ENCODE measurements at places on chromosomes 1 and 21.

DNA sequence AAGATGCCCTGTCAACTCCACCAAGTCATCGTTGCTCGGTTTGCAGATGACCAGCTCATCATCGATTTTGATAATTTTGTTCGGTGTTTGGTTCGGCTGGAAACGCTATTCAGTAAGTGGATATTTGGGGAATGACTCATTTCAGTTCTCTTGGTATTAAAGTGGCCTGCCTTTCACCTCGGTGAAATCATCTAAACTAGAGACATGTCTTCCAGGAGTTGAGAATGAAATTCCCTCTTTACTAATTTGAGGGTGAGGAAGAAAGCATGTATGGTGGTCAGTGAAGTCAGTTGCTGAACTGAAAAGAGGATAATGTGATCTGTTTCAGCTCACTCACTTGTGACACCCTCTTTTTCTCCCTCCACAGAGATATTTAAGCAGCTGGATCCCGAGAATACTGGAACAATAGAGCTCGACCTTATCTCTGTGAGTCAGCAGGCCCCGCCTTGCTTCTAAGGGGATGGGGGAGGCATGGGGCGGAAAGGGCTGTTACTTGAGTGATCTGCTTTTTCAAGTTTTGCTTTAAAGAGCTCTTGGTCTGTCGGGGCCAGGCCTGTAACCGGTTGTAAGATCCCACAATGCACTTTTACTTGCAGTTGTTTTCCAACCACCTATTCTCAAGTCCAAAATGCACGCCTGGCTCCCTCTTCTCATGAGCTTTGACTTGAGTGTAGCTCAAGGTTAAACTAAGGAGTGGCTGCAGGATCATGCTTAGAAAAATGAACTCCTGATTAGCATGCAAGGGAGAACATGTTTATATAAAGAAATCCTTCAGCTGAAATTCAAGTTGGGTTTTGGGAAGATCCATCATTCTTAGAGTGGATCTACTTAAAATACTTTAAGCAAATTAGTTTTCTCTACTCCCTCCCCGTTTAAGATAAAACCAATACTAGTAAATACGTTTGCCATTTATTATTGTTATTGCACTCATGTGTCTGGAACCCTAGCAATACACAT, 59.8 kb downstream of the CAPN2 start:
- peaks cover 80% of the 10 kb centered on the region for H3K36me3 ChIP-seq
- H3K4me3 ChIP-seq: no peak overlapping the region
- DNase-seq: peak; percentile 89
- no peaks in the 10 kb centered on the region for H3K27me3 ChIP-seq
- H3K4me1 ChIP-seq: peaks cover 61% of the 10 kb centered on the region
- peak overlapping the region; percentile 71 for H3K27ac ChIP-seq

- no peaks in the 10 kb centered on the region for H3K4me1 ChIP-seq
- H3K27ac ChIP-seq: no peak overlapping the region
- no peaks in the 10 kb centered on the region for H3K27me3 ChIP-seq
Measured at GRCh38 chr1:207971331-207972219, 60.6 kb upstream of the CD34 start.

GRCh38 chr1:89810302-89810701, 10.5 kb upstream of the LRRC8D start:
- H3K27me3 ChIP-seq: no peaks in the 10 kb centered on the region
- DNase-seq: no peak
- no peaks in the 10 kb centered on the region for H3K4me1 ChIP-seq
- no peak overlapping the region for H3K27ac ChIP-seq

DNA sequence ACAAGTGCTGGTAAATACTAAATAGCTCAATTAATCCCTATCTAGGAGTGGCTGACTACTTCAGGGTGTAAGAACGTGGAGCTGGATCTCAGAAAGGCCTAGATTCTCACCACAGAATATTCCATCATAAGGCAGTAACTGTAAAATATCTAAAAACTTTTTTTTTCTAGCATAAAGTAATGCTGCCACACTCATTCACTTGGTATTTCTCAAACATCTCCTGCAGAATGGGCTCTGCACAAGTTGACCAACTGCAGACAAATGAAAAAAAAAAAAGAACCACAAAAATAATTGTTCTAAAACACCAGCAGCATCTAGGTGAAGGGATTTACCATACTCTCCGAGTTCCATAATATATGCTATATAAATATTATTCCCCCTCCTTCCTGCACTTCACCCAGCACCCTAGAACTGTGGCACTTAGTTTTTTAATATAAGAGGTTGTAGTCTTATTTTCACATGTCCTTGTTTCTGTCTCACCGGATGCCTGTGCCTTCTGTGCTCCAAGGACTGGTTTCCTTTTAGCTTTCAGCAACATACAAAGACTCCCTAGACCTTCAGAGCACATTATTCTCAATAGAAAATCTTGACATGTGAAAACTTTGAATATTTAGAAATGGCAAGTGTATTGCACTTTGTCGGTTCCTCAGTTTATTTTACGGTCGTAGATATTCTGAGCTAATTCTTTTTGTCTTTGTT, 8.9 kb downstream of the VSIG8 start:
- no peaks in the 10 kb centered on the region for H3K36me3 ChIP-seq
- DNase-seq: no peak
- peak overlapping the region; percentile 96 for H3K27ac ChIP-seq
- peak overlapping the region; percentile 73 for H3K4me3 ChIP-seq

- no peaks in the 10 kb centered on the region for H3K36me3 ChIP-seq
- H3K4me3 ChIP-seq: no peak overlapping the region
- H3K27ac ChIP-seq: no peak overlapping the region
- peaks cover 25% of the 10 kb centered on the region for H3K27me3 ChIP-seq
Measured at GRCh38 chr1:11417162-11417561, 61.8 kb upstream of the DISP3 start.

DNA sequence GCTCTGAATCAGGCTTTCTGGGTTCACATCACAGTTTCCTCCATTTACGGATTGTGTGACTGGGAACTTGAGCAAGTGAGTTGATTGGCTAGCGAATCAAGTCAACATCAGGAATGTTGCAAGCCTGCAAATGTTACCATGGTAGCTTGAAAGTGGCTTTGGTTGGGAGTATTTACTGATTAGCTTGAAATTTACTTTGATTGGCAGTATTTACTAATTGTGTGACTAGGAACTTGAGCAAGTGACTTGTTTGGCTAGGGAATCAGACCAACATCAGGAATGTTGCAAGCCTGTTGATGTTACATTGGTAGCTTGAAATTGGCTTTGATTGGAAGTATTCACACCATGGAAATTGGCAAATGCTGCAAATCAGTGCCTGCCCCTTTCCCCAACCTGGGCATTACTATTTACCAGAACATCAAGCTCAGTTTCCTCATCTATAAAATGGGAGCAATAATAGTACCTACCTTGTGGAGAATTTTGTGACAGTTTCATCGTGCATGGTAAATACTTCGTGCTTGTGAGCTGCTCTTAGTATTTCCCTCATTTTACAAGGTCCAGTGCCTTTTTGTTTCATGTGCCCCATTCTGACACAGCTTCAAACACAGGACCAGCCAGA, 23.1 kb upstream of the B3GALNT2 start:
- H3K36me3 ChIP-seq: no peaks in the 10 kb centered on the region
- no peak overlapping the region for H3K27ac ChIP-seq
- H3K27me3 ChIP-seq: no peaks in the 10 kb centered on the region
- H3K4me3 ChIP-seq: no peak overlapping the region
- peak; percentile 42 for DNase-seq
- no peaks in the 10 kb centered on the region for H3K4me1 ChIP-seq

DNA sequence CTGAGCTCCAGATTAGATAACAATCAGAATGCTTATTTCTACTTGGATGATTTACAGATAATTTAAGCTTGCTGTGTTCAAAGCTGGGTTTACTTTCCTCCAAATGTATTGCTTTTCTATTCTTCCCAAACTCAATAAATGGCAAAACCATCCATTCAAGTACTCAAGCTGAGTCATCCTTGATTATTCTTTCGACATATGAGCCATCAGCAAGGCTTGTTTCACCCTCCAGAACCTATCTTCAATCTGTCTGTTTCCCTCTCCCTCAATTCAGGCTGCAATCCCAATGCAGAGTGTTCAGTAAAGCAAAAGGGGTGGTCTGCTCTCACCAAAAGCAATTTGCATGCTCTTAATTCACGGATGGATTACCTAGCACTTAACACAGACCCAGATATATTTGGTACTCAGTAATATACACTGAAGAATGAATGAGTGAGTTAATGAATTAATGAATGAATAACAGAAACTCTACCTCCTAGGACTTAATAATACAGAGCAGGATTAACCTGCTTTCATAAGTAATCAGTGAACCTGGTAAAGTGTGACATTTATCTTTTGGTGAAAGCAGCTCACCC, 41.9 kb downstream of the DDR2 start:
- H3K27me3 ChIP-seq: no peaks in the 10 kb centered on the region
- no peak overlapping the region for H3K4me3 ChIP-seq
- H3K27ac ChIP-seq: peak overlapping the region; percentile 77
- H3K4me1 ChIP-seq: peaks cover 49% of the 10 kb centered on the region
- H3K36me3 ChIP-seq: no peaks in the 10 kb centered on the region
- DNase-seq: no peak

GRCh38 chr1:177130451-177130945, 34.0 kb downstream of the ASTN1 start:
- no peaks in the 10 kb centered on the region for H3K4me1 ChIP-seq
- no peaks in the 10 kb centered on the region for H3K36me3 ChIP-seq
- H3K27me3 ChIP-seq: no peaks in the 10 kb centered on the region

GRCh38 chr1:29893046-29893723, 656.9 kb downstream of the PTPRU start:
- H3K36me3 ChIP-seq: no peaks in the 10 kb centered on the region
- no peaks in the 10 kb centered on the region for H3K27me3 ChIP-seq
- no peaks in the 10 kb centered on the region for H3K4me1 ChIP-seq
- no peak for DNase-seq
- H3K4me3 ChIP-seq: no peak overlapping the region

GRCh38 chr1:210132582-210132981, 100.0 kb upstream of the SERTAD4 start:
- no peaks in the 10 kb centered on the region for H3K4me1 ChIP-seq
- H3K27me3 ChIP-seq: peaks cover 3% of the 10 kb centered on the region
- no peak overlapping the region for H3K27ac ChIP-seq
- H3K4me3 ChIP-seq: no peak overlapping the region
- DNase-seq: no peak

GRCh38 chr1:116322752-116323405, 50.2 kb upstream of the ATP1A1 start:
- peaks cover 44% of the 10 kb centered on the region for H3K4me1 ChIP-seq
- no peak for DNase-seq
- no peaks in the 10 kb centered on the region for H3K27me3 ChIP-seq
- no peaks in the 10 kb centered on the region for H3K36me3 ChIP-seq

DNA sequence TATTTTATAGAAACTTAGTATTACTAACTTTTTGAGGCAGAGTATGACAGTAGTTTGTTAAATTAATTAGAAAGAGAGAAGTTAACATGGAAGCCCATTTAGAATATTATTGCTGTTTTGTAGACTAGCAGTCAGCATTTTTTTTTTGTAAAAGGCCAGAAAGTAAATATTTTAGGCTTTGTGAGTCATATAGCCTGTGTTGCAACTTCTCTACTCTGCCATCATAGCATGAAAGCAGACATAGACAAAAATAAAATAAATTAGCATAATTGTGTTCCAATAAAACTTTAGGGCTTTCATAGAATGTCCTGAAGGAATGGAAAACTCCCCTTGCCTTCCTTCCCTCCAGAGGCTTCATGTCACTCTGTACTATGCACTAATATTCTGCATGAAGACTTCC, 12.3 kb upstream of the RGS4 start:
- no peaks in the 10 kb centered on the region for H3K4me1 ChIP-seq
- no peaks in the 10 kb centered on the region for H3K27me3 ChIP-seq
- H3K27ac ChIP-seq: no peak overlapping the region
- no peaks in the 10 kb centered on the region for H3K36me3 ChIP-seq
- no peak overlapping the region for H3K4me3 ChIP-seq

DNA sequence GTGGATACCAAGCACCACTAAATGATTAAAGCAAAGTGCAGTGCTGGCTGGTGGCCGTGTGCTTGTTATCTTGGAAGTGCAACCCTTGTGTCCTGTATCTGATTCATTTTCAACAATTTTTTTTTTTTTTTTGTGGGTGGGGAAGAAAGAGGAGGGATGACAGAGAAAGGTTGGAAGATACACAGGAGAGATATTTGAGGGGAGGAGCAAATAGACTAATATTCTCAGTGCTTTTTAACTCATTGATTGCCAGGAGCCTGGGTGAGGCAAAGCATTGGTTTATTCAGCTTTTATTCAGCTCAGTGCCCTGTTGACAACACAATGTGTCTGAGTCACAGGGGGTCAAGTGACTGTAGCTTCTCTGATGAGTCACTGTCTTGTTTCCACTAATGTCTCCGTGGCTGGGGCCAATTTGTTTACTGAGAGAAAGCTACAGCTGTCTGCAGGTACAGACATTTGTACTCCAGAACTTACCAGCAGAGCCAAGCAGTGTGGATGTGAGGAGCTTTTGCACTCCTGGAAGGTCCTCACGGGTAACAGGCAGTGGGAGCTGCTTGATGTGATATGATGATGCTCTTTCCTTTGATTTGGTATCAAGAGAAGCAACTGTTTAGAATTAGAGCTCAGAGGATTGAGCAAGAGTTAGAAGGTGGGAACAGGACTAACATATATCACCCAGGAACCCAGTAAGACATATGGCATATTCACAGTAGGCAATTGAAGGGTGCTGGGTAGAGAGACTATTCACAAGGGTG, 23.6 kb upstream of the DNM3 start:
- no peaks in the 10 kb centered on the region for H3K4me1 ChIP-seq
- H3K27ac ChIP-seq: no peak overlapping the region
- no peak for DNase-seq
- no peaks in the 10 kb centered on the region for H3K36me3 ChIP-seq

DNA sequence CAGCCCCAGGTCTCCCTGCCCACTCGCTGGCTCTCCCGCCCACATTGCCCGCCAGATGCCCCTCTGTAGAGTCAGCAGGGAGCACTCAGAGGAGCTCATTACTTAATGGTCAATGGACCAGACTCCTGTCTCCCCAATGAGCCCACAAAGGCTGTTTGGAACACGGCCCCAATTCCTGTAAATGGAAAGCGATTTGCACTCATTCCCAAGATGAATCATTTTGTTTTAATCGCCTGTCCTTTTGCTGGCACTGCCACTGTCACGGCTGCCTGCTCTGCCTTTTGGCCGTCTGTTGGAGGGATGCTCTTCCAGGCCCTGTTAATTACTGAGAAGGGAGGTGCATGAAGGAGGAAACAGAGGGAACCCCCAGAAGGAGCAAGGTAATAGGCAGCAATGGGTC, 44.8 kb upstream of the ATP2B4 start:
- no peaks in the 10 kb centered on the region for H3K27me3 ChIP-seq
- H3K4me1 ChIP-seq: no peaks in the 10 kb centered on the region
- H3K27ac ChIP-seq: no peak overlapping the region
- H3K4me3 ChIP-seq: no peak overlapping the region

All from stomach (tissue), 19 donors.